ENCODE measurements at places on chromosomes 16 and 17.
A peak's percentile ranks its signal among the peaks of the same experiment; 100 is the strongest.

DNA sequence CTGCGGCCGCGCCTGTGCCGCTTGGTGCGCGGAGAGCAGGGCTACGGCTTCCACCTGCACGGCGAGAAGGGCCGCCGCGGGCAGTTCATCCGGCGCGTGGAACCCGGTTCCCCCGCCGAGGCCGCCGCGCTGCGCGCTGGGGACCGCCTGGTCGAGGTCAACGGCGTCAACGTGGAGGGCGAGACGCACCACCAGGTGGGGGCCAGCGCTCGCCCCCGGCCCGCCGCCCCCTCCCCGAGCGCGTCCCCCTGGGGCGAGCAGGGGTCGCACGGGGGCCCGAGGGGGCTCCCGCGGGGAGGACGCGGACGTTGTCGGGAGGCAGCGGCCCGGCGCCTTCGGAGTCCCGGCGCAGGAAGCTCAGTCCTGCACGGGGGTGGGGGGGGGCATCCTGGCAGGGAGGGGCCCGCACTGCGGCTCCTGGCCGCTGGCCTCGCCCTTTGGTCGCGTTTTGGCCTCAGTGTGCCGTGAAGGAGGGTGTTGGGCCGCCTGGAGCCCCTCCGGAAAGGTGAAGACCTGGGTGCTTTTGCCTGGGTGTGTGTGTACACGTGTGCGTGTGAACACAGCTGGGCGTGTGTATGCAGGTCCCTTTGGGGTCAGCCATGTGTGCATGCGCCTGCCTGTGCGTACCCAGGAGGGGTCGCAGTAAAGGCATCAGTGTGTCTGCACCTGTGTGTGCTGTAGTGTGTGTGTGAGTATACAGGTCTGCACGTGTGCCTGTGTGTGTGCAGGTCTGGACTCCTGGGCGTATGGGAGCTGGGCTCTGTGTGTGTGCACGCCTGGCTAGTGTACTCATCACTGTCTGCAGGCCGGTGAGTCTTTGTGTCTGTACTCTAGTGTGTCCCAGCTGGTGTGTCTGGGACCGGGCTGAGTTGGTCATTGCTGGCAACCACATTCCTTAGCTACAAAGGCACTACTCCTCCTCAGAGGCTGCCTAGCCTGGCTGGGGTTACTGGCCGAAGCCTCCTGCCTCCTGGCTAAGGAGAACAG is 615 bp downstream of the NHERF2 start:
- DNase-seq = peak; percentile 72

- DNase-seq = no peak
Measured at GRCh38 chr16:15942931-15943690, 6.3 kb upstream of the ABCC1 start.

DNA sequence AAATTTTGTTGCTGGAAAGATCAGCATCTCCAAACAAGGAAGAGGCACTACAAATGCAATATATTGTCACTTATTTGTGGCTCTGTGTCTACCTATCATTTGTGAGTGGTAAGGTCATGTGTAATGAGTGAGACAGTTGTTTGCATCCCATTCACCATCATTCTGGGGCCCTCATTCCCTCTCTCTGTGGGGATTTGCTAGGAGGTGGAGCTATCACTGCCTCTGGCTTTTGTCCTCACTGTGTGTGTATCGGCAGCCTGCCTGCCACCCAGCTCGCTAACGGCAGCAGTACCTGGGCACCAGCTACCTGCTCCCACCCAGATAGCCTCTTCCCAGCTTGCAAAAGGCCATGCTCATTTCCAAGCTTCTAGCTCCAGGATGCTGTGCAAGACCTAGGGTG is 379.2 kb upstream of the ZFHX3 start:
- DNase-seq = no peak

- no peak for DNase-seq
Measured at GRCh38 chr17:37146086-37147064, 197.6 kb downstream of the AATF start.

- no peak for DNase-seq
Measured at GRCh38 chr17:18859256-18859655, 1.3 kb downstream of the PRPSAP2 start.

DNA sequence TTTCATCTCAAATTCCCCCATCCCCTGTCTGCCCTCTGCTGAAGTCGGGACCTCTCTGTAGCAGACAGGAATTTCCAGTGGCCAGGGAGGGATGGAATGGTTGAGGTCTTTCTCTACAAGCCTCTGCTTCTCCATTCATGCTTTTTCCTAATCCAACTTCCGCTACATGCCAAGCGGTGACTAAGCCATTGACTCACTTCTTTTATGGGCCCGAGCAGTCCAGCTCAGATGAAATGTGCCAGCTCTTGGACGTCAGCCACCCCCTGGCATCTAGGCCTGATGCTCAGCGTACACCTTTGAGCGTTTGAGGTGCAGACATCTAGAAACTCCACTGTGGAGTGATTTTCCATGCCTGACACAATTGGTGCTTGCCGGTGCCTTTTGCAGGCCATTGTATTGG is 40.7 kb upstream of the GPR139 start:
- peak; percentile 65 for DNase-seq

- no peak for DNase-seq
Measured at GRCh38 chr17:12806630-12807029, 17.3 kb downstream of the ARHGAP44 start.

- DNase-seq = no peak
Measured at GRCh38 chr16:70795296-70795912, 5.6 kb downstream of the VAC14 start.

DNA sequence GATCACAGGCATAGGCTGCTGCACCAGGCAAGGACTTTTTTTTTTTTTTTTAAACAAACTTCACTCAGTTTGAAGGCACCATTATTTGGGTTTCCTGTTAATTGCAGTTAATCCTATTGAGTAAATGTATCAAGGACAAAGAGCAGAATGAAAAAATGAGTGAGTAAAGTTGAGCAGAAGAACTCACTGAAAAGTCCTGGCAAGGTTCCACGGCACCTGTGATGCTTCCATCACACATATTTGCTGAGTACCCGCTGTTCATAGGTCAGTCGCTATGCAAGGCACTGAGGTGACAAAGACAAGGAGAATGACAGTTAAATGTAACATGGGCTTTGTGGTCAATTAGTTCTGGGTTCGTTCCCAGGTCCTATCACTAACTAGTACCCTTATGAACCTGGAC is 670.0 kb downstream of the MAF start:
- DNase-seq = no peak

Data from H54 (cell line).